ENCODE measurements at places on chromosomes 2 and 18.

- DNase-seq = no peak
Measured at GRCh38 chr2:204657024-204657423, 111.7 kb downstream of the PARD3B start.

DNA sequence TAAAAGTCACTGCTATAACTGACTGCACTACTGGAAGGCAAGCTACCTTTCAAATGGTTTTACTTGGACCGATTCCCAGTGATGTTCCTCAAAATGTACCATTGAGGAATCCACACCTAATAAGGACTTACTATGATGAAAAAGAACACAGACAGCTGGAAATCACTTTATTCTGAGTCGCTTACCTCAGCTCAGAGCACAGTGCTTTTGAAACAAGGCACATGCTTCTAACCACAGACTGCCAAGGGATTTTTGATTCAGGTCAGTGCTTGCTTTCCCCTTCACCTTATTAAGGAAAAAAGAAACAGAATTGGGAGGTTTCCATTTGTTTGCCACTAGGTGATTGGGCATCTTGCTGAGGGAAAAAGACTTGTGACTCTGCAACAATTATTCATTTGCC is 707.5 kb upstream of the FSHR start:
- DNase-seq = no peak

GRCh38 chr2:118097657-118098056 is 9.4 kb downstream of the INSIG2 start:
- DNase-seq = no peak

DNA sequence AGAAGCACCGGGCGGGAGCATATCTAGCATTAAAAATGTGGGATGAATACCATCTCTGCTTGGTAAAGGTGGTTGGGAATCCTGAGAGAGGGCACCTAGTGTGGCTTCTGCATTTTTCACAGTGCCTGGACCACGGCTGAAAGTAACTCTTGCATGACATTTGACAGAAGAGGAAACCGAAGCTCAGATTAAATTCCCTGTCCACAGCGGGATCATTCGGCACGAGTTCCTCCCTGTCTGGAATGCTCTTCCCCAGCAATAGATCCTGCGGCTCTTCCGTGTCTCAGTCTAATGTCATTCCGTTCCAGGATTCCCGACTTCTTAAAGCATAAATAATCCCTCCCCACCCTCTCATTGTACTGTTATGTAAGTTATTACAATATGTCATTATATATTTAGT is 905 bp upstream of the RPS7 start:
- DNase-seq = no peak

- no peak for DNase-seq
Measured at GRCh38 chr2:100451734-100452133, 18.5 kb upstream of the NMS start.

Data from NCI-H510A (cell line).